ENCODE measurements at places on chromosomes 6 and 20.
A peak's percentile ranks its signal among the peaks of the same experiment; 100 is the strongest.

GRCh38 chr20:32709632-32710121, 33.6 kb downstream of the COMMD7 start:
- DNase-seq, result no peak

DNA sequence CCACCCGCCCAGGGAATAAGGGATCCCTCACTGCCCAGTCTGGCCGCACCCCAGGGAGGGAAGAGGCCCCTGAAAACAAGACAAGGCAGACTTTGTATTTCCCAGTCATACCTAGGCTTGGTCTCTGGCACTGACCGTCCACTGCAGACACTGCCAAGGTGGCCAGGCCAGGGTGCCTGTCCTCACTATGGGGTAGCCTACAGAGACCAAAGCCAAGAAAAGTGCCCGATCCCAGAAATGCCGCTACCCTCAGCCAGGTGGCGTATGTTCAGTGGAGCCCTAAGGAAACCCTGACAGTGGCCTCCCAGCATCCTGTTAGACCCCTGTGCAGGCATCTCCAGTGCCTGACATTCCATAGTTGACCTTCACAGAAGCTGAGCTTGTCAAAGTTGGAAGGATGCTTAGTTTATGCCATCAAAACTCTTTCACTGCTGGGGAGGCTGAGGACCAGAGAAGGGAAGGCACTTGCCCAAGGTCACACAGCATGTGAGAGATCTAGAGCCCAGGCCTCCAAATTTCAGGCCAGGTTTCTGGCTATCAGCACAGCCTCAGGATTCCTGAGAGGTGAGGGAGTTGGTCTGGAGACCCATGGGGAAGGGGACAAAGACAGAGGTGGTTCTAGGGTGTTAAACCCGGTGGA, 2.5 kb downstream of the SCRT2 start:
- no peak for DNase-seq

- DNase-seq, result no peak
Observed at GRCh38 chr20:55155360-55155759, 680.0 kb downstream of the DOK5 start.

GRCh38 chr6:132934496-132934895, 120.1 kb downstream of the RPS12 start:
- DNase-seq, result no peak

DNA sequence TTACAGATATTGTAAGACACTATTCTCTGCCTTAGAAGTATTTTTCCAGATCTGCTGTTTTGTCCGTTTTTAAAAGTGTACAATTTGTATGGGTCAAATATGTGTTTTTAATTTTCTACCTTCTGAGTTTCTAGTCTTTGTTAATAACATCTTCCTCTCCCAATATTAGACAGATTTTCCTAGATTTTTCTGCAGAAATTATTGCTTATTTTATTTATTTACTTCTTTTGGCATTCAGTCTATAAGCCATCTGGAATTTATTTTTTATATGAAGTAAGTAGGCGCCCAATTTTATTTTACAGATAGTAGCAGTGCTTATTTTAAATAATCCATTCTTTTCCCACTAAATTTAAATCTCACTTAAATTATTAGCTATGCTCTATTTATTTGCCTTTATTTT, 103.1 kb upstream of the PLEKHG1 start:
- DNase-seq, result no peak

DNA sequence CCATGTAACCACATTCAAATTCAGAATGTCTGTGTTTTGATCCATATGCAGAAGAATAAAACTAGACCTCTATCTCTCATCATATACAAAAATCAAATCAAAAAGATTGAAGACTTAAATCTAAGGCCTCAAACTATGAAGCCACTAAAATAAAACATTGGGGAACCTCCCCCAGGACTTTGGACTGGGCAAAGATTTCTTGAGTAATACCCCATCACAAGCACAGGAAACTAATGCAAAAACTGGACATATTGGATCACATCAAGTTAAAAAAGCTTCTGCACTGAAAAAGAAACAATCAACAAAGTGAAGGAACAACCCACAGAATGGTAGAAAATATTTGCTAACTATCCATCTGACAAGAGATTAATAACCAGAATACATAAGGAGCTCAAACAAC, 266.8 kb downstream of the EPM2A start:
- peak; percentile 4 for DNase-seq
